ENCODE measurements at places on chromosomes 1 and 21.

DNA sequence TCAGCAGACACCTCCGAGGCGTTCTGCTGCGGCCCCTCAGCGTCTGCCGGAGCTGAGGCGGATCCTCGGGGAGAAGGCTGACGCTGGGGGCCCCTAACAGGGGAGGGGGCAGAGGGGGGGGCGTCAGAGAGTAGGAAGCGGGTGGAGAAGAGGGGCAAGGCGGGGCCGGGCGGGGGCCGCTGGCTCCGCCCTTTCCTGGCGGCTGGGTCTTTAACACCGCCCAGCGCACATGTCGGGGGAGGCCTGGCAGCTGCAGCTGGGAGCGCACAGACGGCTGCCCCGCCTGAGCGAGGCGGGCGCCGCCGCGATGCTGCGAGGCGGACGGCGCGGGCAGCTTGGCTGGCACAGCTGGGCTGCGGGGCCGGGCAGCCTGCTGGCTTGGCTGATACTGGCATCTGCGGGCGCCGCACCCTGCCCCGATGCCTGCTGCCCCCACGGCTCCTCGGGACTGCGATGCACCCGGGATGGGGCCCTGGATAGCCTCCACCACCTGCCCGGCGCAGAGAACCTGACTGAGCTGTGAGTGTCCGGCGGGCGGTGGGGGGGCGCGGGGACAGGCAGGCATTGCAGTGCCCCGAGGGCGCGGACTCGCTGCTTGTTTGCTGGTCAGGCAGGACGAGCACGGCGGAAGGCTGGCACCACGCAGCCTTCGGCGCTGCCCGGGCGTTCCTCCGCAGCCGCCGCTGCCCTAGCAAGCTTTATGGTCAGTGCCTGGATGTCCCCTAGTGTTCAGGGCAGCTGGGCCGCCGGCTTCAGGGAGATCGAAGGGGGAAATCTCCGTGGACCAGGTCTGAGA is at the start of gene NTRK1:
NTRK1 (plus strand) TSS at position 238 of the 796 bp plus-strand sequence; CDS start at position 308, 70 bp downstream.
- no peak for DNase-seq

- no peak for DNase-seq
These were observed 31.4 kb downstream of the GNG12 start for GRCh38 chr1:67801903-67802302.

GRCh38 chr1:226709953-226710352 is 29.1 kb downstream of the ITPKB start:
- DNase-seq: no peak

- no peak for DNase-seq
These were observed 412.7 kb upstream of the VAMP3 start for GRCh38 chr1:7358425-7358824.

DNA sequence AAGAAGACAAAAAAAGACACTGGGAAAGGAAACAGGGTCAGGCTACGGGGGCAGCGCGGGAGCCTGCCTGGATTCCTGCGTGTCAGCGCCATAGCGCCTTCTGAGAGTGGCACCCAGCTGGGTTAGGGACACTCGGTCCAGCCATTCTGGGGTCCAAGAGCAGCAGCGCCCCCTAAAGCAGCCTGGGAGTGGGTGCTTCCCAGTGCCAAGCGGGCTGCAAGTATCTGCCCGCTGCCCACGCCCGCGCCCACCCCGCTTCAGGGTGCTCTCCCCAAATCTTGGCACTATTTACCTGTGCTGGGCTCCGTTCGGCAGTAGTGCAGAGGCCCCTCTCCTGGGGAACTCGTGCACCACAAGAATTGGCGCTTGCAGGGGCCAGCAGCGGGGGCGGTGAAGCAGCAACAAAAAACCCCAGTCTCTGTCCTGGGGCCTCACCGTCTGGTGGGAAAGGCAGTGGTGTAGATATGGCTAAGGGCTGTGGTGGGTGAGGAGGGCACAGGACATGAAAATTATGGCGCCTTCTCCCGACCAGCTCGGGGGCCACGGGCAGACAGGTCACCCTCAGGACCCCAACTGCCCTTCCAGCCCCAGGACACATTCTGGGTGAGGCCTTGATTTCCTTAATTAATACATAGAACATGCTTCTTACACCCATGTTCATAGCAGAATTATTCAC is 24.1 kb upstream of the LBR start:
- DNase-seq: no peak

GRCh38 chr1:198171667-198172540 is 15.1 kb downstream of the NEK7 start:
- no peak for DNase-seq

GRCh38 chr1:11071463-11072215 is 11.8 kb upstream of the SRM start:
- DNase-seq: no peak

DNA sequence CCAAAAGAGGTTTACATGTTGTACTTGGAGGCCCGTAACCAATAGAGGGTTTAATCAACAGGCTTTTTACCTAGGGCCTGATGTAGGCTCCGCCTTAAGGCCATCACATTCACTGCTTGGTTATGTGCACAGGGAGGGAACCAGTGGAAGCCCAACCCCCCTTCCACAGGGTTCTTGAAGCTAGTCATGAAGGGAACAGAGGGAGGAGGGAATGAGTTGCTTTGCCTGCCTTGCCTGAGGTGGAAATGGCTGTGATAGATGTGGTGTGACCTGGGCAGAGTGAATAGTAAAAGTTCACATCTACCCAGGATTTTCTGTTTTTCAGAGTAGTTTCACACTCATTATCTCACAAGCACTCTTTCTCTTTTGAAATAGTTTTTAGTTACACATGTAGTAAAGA is 215.1 kb downstream of the ST6GALNAC3 start:
- no peak for DNase-seq

GRCh38 chr1:183887826-183888819 is 83.2 kb downstream of the RGL1 start:
- DNase-seq: no peak

DNA sequence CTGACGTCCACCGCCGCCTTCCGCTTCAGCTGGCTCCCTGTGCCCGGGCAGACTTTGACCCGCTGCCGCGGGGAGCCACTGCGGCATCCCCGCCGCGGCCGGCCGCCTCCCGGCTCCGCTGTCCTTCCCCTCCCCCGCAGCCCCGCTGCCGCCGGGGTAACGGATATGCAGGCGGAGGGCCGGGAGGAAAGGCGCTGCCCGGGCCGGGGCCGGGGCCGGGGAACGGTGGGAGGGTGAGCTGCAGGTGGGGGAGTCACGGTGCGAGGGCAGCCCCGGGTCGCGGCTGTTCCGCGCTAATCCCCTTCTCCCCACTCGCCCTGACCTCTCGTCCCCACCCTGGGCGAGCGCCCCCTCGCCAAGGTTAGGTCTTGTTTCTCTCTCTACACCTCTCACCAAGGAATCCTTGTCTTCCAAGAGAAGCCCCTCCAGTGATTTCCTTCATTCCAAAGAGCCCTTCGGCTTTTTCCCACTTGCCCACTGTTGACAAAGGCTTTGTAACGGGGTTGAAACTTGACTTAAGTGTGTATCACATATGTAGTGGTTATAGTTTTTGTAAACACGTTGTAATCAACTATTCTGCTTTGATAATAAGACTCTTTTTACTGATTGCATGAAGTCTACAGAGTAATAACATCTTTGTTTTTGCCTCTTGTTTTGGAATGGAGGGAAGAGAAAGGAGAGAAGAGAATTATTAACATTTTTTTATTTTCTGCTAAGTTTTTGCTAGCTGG is 669 bp downstream of the XPR1 start:
- DNase-seq: peak; percentile 58

- no peak for DNase-seq
These were observed 423.6 kb upstream of the NEGR1 start for GRCh38 chr1:72705921-72706320.

DNA sequence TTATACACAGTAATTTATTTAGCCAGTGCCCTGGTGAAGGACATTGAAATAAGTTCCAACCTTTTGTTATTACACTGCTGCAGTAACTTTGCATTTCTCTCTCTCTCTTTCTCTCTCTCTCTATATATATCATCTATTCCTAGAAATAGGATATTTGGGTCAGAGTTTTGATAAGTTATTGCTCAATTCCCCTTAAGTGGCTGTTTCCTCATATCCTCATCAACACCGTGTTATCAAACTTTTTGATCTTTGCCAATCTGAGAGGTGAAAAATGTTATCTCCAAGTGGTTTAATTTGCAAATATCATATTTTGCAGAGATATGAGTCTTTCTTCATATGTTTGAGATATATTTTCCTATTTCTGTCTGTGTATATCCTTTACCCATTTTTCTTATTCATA is 1.6 kb upstream of the SRSF4 start:
- no peak for DNase-seq

- DNase-seq: no peak
These were observed 29.2 kb upstream of the LRRC3 start for GRCh38 chr21:44425895-44426662.

DNA sequence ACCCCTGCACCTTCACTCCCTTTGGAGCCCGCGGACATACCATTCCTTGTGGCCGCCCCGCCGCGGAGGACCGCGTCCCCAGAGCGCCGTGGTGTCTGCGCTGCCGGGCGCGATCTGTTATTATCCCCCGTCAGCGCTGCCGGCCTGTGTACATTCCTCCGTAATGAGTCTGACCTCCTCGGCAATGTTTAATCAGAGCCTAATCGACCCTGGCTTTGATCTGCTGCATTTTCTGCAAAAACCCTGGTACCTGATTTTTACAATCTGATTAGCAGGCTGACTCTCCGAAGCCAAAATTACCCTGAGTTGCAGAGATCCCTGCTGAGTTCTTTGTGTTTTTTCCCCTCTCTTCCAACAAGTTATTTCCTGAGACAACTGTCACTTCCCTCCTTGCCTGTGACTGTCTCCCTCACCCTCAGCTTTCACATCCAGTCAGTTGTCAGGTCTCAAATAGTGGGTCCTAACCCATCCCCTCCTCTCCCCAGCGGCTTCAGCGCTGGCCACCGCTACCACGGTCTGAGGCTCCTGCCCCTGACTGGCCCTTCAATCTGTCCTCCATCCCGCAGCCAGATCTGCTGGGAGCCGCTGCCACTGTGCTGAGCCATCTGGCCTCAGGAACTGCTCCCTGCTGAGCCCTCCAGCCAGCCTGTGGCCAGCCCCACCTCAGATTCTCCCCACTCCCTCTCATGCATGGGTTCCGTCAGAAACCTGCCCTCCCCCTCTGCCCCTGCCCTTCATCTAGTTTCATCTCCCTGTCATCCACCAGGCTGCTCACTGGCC is 53.5 kb downstream of the GLIS1 start:
- no peak for DNase-seq

DNA sequence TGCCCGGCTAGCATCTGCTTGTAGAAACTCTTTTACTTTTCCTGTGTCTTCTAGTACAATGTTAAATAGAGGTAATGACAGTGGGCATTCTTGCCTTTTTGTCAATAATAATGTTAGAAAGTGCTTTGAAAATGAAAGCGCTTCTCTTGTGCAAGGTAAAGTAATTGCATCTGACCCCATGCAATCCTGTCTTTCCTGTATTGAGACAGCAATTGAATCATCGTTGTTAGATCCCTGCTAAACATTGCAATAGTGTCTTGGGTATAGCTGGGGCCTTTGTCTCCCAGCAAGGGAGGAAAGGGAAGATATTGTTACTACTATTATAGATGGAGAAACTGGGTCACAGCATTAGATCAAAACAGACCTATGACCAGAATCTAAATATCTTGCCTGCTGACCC is 80.9 kb downstream of the TLR5 start:
- DNase-seq: no peak

GRCh38 chr1:54502342-54502741 is 45.7 kb upstream of the ACOT11 start:
- no peak for DNase-seq

GRCh38 chr1:216045400-216045799 is 377.8 kb downstream of the USH2A start:
- no peak for DNase-seq

GRCh38 chr1:207248544-207249198 is 72.8 kb upstream of the CD55 start:
- DNase-seq: no peak

- DNase-seq: no peak
These were observed 19.7 kb downstream of the BRINP2 start for GRCh38 chr1:177190308-177190970.
